ENCODE measurements at places on chromosomes 1 and 21.
A peak's percentile ranks its signal among the peaks of the same experiment; 100 is the strongest.

DNA sequence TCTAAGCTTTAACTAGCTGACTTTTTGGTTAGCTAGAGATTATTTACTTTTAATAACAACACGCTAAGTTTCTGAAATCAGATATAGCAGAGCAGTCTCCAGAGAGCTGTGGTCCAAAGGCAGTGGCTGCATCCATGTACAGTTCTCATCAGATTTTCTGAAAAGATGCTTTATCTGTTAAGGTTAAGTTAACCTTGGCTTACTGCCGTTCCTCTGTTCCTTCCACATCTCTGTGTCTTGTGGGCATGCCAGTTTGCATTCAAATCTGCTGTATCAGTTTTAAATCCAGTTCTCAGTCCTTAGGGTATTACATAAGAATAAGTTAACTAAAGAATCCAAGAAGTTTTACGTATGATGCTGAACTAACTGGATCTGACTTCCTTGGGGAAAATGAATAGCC, 46.8 kb downstream of the SPATA46 start:
- DNase-seq = no peak

DNA sequence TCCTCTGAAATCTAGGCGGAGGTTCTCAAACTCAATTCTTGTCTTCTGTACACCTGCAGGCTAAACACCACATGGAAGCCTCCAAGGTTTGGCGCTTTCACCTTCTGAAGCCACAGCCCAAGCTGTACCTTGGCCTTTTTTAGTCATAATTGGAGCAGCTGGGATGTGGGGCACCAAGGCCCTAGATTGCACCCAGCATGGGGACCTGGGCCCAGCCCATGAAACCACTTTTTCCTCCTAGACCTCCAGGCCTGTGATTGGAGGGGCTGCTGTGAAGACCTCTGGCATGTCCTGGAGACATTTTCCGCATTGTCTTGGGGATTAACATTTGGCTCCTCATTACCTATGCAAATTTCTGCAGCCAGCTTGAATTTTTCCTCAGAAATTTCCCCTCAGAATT, 181.0 kb downstream of the TYW3 start:
- DNase-seq = no peak

GRCh38 chr1:212690816-212691403, 8.7 kb downstream of the BATF3 start:
- DNase-seq = no peak

- DNase-seq = peak; percentile 6
Observed at GRCh38 chr1:157170677-157171515, 32.7 kb upstream of the ETV3 start.

DNA sequence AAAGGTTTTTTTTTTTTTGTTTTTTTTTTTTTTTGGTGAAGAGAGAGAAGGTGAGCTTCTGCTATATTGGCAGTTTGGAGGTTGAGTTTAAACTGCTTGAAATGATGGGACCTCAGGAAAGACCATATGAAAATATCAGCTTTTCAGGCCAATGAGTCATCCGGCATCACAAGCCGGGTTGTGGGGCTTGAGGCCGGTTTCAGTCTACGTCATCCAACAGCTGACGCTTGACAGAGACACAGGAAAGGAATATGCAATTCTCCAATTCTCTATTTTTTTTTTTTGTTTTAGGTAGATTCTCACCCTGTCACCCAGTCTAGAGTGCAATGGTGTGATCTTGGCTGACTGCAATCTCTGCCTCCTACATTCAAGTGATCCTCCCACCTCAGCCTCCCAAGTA, 52.4 kb downstream of the KCNJ6 start:
- DNase-seq = no peak

- no peak for DNase-seq
Observed at GRCh38 chr1:228445490-228445842, 28.8 kb upstream of the TRIM17 start.

DNA sequence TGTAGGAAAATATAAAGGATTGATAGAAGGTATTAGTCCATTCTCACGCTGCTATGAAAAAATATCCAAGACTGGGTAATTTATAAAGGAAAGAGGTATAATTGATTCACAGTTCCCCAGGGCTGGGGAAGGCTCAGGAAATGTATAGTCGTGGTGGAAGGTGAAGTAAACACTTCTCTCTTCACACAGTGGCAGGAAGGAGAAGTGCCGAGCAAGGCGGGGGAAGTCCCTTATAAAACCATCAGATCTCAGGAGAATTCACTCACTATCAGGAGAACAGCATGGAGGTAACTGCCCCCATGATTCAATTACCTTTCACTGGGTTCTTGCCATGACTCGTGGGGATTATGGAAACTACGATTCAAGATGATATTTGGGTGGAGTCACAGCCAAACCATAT, 1806.0 kb downstream of the MRPL39 start:
- DNase-seq = no peak

DNA sequence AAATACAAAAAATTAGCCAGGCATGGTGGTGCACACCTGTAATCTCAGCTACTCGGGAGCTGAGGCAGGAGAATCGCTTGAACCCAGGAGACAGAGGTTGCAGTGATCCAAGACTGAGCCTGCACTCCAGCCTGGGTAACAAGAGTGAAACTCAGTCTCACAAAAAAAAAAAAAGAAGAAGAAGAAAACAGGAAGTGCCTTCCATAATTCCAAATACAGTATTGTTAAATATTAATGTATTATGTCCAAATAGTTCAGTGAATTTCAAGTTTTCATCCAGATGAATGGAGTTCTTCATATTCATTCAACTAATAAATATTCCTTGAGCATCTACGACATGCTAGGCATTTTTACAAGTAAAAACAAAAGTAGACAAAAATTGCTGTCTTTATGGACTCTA, 33.3 kb downstream of the PLEKHO1 start:
- no peak for DNase-seq

- DNase-seq = no peak
Observed at GRCh38 chr1:5917281-5917590, 75.0 kb downstream of the NPHP4 start.

DNA sequence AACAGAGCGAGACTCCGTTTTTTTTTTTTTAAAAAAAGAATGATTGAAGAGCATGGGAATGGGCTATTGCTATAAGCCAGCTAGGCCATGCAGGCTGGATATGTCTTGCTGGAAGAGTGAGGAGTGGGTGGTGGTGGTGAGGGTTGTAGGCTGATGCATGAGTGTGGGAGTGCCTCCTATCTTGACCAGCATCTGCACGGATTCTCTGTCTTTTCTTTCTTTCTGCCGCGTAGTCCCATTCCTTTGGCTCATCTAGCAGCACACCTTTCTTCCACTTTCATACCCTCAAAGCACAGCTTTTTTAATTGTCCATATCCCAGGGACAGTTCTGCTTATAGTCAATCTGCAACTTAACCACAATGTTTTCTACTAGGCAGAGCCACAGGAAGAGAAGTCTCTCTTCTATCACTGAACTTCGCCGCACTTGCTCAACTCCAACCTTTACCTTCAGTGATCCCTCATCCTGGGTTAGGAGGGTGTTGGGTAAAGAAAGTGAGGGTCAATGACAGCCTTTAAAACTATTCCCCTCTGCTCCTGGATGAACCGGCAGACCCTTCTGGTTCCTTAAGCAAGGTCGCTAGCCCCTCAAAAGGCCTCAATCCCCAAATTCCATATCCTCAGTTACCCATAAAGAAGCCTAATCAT, 15.2 kb downstream of the ADCY10 start:
- DNase-seq = no peak

- no peak for DNase-seq
Observed at GRCh38 chr1:201553496-201554189, 14.7 kb downstream of the NAV1 start.

GRCh38 chr1:150960646-150961045, 14.0 kb downstream of the CERS2 start:
- no peak for DNase-seq

GRCh38 chr1:84797603-84798002, 95.4 kb downstream of the LPAR3 start:
- DNase-seq = no peak

DNA sequence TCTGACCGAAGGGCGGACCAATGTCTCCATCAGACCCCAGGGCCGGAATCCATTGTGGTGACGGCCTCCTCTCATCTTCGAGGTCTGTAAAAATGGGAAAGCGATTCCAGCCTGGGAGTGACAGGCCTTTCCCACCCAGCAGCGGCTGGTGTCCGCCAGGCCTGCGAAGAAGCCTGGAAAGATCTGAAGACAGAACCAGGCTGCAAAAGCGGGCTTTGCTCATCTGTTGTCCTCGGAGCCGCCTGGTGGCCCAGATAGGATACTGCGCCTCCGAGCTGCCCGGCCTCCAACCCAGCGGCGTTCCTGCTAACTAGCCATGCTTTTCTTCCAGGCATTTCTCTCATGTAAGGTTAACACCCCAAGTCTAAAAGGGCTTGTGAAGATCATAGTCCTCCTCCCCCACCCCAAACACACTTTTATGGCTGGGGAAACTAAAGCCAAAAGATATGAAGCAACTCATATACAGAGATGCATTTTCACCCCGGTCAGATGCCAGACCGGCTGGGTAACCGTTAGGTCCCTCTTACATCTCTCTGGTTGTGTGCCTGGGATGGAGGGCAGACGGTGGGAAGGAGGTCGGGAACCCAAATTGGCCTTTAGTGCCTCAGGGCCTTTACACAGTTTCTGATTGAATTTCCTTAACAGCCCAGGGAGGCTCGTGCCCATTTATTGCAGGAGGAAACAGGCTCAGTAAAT, 1.9 kb upstream of the DHRS3 start:
- DNase-seq = no peak

DNA sequence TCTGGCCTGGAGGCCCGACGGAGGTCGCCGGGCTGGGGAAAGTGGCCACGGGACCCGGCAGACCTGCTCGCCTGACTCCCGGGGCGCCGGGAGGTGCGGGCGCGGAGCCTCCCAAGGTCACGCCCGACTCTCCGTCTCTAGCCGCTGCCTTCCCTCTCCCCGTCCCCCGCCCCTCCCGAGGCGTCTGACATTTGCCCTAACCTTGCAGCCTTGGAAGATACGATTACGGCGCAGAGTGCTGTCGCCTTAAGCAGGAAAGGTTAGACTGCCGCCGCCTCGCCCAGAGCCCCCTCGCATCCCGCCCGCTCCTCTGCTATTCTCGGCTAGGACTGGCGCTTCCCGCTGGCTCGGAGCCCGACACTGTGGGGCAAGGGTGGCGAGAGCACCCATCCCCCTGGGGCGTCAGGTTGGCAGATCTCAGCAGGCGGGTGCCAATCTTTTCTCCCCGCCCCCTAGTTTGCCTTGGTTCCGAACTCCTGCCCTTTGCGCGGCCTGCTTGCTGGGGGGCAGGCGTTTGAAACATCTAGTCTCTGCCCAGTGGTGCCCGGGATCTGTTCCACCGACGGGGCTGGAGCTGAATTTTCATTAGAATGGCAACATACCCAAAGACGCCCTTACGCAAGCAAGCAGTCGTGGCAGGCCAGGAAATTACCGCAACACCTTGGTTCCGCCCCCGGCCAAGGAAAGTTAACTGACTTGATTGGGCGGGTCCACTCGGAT, 835 bp downstream of the PGM1 start:
- DNase-seq = peak; percentile 48

GRCh38 chr1:47627016-47627415, 189.2 kb downstream of the FOXD2 start:
- no peak for DNase-seq

DNA sequence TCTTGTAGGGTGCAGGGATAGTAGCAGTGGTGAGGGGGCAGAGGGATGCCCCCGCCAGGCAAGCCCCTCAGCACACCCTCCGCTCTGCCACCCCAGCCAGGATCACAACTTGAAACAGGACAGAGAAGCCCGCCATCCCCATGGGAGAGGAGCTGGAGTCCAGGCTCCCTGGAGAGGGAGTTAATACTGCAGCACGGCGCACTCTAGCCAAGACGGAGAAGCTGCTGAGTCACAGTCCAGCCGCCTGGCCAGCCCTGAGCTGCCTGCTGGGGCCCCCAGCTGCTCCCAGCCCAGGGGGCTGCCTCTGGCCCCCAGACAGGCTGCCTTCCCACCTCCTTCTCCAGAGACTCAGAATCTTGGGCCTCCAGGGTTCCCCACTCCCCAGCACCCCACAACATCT, 87.2 kb downstream of the SYT2 start:
- DNase-seq = no peak

- DNase-seq = no peak
Observed at GRCh38 chr1:219090607-219091006, 83.1 kb upstream of the LYPLAL1 start.

- DNase-seq = no peak
Observed at GRCh38 chr21:36888466-36888865, 78.0 kb downstream of the HLCS start.

- no peak for DNase-seq
Observed at GRCh38 chr21:26405735-26406361, 167.2 kb downstream of the CYYR1 start.

DNA sequence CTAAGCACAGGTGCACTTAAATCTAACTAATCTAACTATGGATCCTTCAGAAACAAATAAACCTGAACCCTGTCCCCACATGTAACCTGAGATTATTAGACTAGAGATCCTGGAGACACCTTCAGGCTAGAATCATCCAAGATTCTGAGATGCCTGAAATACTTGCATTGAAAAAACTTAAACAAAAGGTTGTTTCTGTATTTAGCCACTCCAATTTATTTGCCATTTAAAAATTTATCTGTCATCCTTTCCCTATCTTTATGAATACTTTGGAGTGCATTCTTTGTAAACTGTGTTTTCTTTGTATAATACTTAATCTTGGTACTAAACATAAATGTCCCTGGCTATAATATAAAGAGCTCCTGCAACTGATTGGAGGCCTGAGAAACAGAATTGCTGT, 270.7 kb downstream of the NCAM2 start:
- DNase-seq = no peak
